ENCODE measurements at places on chromosomes 7 and 10.

DNA sequence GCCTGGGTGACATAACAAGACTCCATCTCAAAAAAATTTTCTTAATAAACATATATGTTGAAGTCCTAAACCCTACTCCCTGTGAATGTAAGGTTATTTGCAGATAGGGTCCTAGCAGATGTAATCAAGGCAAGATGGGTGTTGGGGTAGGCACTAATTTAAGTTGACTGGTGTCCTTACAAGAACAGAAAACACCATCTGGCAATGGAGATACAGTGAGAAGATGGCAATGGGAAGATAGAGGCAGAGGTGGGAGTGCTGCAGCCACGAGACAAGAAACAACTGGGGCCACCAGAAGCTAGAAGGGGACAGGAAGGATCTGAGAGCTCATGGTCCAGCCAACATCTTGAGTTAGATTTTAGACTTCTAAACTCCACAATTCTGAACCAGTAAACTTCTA is 606.4 kb downstream of the CNTNAP2 start:
- no peak for DNase-seq

DNA sequence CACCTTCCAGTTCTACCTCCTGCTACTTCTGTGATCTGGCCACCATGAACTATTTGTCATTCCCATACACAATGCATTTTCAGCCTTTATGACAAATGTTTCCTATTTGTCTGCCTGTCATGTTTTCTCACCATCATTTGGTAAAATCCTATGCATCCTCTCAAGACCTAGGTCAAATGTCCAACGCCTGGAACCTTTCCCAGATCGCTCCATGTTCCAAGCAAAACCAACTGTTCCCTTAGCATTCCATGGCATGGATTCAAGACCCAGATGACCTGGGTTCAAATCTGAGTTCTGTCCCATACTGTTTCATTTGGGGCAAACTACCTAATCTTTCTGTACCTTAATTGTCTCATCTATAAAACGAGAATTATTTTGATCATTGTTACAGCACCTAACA is 98.9 kb downstream of the USP6NL start:
- no peak for DNase-seq

GRCh38 chr7:36048902-36049240 is 104.2 kb upstream of the EEPD1 start:
- no peak for DNase-seq

DNA sequence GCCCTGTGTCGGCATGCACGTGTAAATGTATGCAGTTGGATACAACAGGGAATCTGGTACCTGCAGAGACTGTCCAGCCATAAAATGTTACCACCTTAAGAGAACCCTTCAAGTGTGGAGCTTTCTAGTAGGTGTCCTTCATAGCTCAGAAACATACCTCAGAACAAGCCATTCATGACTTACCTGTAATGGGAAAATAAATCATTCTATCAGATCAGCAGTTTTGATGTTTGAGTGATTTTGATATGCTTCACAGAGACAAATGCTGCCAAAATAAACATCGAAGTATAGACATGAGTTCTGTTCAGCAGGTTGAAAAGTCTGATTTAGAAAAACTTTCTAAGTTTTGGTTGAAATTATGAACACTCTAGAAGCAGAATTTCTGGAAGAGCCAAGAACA is 33.5 kb upstream of the UMAD1 start:
- no peak for DNase-seq

- no peak for DNase-seq
Observed at GRCh38 chr7:102214477-102215072, 72.1 kb upstream of the SH2B2 start.

GRCh38 chr7:74502216-74502891 is 48.6 kb downstream of the GTF2IRD1 start:
- DNase-seq: no peak

- no peak for DNase-seq
Observed at GRCh38 chr7:2037301-2037807, 195.4 kb downstream of the MAD1L1 start.

DNA sequence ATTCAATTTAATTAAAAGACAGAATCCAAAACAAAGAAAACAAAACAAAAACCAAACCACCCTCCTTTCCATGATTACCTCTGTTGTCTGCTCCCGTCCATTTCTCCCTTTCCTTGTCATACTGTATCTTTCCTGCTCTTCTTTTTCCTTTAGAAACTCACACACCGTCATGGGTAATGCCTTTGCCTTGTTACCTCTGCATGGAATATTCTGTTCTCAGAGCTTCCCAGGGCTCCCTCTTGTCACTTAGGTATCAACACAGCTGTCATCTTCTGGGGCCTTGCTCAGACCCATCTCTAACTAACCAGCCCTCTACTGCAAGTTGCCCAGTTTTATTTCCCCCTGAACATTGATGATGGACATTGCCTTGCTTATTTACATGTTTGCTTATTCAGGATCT is 30.2 kb upstream of the GIMAP8 start:
- no peak for DNase-seq

DNA sequence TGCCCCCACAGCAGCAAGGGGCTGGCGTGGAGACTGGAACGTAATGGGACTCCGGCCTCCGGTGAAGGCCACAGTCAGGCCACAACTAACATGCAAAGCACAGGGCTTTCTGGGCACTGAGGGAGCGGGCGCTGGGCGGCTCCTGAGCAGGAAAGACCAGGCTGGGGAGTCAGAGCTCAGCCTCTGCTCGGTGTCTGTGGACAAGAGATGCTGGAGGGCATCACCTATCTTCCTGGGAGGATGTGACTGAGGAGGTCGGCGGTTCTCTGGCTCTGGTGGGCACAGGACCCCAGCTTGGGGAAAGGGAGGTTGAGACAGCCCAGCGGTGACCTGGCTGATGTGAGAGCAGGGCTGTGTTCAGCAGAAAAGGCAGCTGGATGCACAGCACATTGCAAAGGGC is 11.7 kb downstream of the CNPY1 start:
- DNase-seq: no peak

DNA sequence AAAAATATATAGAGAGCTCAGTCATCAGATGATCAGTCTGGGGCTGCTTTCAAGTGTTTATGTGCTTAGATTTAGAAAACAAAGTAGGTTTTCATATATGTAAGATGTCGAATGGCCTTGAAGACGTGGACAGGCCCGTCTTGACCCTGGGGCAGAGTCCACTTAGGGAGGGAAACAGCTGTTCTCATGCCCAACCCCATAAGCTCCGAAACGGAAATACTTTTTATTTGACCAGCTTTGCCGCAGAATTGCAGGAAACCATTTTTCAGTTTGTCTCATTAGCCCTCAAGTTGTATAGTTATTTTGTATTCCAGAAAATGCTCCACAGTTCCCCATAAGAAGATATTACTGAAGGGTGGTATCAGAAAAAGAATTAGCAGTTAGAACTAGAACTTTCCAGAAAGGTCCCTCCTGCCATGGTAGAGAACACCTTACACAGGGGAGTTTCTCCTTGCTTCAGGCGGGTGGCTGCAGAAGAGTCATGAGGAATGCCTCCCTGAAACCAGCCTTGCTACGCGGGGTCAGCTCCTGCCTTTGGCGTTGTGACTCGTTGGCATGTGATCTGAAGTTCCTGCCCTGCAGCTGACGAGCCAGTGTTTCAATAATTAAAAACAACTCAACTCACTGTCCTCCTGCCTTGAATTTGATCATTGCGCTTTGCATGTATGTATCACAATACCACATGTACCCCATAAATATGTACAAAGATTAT is 192.7 kb downstream of the CELF2 start:
- DNase-seq: peak; percentile 53

- DNase-seq: no peak
Observed at GRCh38 chr10:7487528-7487927, 76.7 kb upstream of the SFMBT2 start.

DNA sequence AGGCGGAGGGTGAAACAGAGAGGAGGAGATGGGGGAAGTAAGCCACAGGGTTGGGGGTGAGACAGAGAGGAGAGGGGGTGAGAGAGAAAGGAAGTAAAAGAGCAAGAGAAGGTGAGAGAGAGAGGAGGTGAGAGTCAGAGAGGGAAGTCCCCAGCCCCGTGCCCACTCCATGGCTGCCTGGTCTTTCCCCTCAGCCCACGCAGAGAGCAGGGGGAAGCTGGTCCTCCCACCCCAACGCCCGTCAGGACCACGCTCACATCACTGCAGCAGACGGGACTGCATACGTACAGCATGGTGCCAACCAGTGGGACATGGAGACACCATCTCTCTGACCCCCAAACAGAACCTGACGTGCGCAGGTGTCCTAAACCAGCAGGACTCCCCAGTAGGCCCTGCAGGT is 12.1 kb upstream of the PDGFA start:
- no peak for DNase-seq

- no peak for DNase-seq
Observed at GRCh38 chr7:30040938-30041337, 12.7 kb downstream of the PLEKHA8 start.

- no peak for DNase-seq
Observed at GRCh38 chr7:23662984-23663313, 17.1 kb upstream of the FAM221A start.

- no peak for DNase-seq
Observed at GRCh38 chr7:137685433-137686164, 161.2 kb downstream of the DGKI start.

GRCh38 chr10:60799971-60800650 is 21.8 kb downstream of the CDK1 start:
- no peak for DNase-seq

DNA sequence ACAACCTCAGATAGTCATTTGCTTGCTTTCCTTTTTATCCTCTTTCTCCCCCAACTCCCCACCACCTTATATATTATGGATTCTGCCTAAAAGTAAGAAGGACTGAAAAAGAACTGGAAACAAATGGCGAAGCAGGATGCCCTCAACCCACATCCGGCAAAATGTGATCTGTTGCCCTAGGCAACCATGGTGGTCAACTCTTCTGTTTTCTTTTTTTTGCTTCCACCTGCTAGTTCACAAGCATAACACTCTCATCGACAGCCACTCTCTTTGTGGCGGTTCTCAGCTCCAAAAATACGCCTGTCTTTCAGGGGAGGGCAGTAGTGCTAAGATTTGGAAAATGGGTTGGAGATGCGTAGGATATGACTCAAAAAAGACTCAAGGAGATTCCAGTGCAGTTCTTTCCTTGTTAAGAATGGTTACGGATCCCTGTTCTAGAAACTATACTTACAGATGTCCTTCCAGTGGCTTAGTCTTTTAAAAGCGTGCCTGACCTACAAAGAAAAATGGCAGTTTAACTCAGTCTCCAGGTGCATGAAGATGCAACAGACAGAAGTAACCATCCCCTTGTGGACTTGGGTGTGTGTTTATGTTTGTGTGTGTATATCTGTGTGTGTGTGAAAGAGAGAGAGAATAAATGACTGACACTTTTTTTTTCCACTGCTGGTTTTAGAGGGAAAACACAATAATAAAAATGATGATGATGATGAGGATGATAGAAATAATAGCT is 10.7 kb downstream of the APBB1IP start:
- no peak for DNase-seq

DNA sequence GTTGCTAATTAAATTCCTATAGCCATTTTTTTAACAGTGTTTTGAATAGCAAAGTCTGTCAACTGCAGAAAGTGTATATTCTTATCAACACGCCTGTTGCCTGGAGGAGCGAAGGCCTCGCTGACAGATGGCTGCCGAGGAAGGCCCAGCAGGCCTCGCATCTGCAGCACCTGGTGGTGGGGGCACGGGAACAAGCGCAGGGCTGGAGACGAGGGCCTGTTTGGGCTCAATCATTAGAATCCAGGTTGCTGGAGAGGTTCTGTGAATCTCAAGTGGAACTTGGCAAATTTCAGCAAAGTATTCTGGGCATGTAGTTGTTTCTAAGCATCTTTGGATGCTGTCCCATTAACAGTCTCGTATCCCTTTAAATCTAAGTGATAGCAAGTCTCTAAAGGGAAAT is 66.1 kb upstream of the FAM204A start:
- no peak for DNase-seq

- DNase-seq: no peak
Observed at GRCh38 chr10:14891151-14891550, 12.5 kb downstream of the SUV39H2 start.

GRCh38 chr10:131573707-131574106 is 262.2 kb upstream of the TCERG1L start:
- no peak for DNase-seq

GRCh38 chr7:21967598-21968003 is 21.9 kb upstream of the CDCA7L start:
- no peak for DNase-seq

DNA sequence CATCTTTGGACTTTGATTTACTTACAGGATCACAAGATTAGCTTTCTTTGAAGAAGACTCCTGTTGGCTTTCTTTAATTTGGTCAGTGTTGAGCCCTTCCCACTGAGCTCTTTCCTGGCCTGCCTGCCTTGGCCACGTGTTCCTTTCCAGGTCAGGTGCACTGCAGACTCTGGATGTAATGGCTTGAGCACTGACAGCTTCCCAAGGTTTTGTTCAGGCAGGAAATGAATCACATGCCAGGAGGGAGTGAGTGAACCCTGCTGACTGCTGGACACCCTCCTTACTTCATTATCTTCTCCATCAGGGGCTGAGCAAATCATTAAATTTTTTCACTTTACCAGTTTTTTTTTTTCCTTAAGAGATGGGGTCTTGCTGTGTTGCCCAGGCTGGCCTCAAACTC is 29.8 kb downstream of the SNX10 start:
- DNase-seq: peak; percentile 40

DNA sequence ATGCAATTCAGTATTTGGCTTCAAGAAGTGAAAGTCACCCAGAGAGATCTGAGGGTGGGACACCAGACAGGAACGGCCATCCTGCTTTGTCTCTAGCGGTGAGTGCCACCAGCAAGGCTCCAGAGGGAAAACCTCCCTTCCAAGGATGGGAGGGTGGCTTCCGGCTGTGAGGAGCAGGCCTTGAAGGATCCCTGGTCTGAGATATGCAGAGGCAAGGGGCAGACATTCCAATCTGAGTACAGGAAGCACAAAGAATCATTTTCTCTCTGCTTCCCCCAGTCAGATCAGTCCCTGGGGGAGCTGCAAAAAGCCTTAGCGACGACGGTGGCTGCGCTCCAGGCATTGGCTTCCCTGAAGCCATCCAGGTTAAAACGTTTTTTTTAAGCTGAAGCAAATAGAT is 167.4 kb downstream of the TEX36 start:
- peak; percentile 32 for DNase-seq

GRCh38 chr7:55171157-55171556 is 152.3 kb downstream of the EGFR start:
- no peak for DNase-seq

DNA sequence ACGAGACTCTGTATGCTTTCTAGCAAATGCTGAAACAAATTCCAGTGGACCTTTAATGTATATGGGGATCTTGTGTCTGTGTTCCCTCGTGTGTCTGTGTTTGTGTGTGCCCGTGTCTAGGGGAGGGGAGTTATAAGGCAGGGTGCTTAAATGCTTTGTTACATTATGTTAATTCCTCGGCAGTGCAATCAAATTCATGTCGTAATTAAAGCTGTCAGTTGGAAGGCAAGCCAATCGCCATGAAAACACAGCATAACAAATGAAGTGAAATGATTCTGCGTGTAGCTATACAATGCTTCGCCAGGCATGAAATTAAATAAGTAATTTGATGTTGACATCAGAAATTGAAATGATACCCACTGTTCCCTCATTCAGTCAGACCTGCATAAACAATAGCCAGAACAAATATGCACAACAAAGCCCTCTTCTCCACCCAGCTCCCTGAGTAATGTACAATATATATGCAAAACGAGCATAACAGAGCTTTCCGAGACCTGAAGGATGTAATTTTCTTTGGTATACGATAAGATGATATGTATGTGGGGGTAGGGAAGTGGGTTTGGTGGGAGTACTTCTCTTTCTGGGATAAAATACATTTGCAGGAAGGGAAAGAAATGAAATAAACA is 534.1 kb downstream of the AUTS2 start:
- no peak for DNase-seq
